ENCODE measurements at places on chromosomes 5 and 9.

- DNase-seq = no peak
These were observed 66.4 kb downstream of the CSNK1G3 start for GRCh38 chr5:123578390-123578789.

DNA sequence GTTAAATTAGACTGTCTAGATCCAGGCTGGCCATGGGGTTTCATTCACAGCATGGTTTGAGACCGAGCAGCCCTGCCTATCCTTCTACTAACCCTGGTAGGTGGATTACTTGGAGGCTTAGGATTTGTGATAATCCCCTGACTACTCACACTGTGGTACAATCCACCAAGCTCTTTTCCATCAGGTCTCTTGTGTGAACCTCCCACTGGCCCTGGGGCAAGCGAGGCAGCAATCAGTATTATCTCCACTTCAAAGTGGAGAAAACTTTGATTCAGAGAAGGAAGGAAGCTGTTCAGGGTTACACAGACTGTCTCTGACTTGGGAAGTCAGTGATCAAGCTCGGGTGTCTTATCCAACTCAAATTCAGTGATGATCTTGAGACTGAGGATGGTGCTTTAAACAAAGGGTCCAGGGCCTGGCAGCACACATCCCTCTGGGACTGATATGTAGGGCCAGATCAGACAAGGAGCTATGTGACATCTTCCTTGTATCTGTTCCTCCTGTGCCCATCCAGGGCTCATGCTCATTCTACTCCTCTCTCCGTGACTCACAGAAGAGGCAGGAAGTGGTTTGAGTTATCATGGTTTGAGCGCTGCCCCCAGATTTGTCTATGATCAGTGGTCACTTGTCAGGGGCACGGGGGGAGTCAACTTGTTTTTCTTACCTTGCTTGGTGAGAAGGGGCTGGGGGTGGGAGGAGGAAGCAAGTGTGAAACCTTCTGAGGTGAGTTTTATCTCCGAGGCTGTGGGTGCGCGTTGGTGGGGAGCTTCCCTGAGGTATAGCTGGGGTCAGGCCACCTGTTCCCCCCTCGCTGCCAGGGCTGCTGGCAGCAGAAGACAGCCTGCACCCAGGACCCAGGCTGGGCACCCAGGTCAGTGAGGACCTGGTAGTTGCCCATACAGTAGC lies 48.6 kb downstream of the RGS3 start:
- no peak for DNase-seq

GRCh38 chr5:140927228-140927573 lies 1.1 kb downstream of the PCDHAC1 start:
- no peak for DNase-seq

DNA sequence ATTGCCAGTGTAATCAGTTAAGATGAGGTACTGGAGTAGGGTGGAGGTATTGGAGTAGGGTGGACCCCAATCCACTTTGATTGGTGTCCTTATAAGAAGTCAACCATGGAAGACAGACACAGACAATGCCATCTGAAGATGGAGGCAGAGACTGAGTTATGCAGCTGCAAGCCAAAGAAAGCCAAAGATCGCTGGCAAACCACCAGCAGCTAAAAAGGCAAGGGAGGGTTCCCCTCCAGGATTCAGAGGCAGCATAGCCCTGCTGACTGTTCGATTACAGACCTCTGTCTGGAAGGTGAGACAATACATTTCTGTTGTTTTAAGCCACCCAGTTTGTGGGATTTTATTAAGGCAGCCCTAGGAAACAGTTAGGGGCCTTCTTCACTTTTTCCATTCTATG lies 30.5 kb upstream of the CKMT2 start:
- no peak for DNase-seq

- DNase-seq = no peak
These were observed 4.3 kb downstream of the LCP2 start for GRCh38 chr5:170293273-170293672.

- no peak for DNase-seq
These were observed 280.0 kb downstream of the DENND1A start for GRCh38 chr9:123649909-123650308.

- no peak for DNase-seq
These were observed 5.7 kb downstream of the MAMDC4 start for GRCh38 chr9:136857581-136858412.

- DNase-seq = no peak
These were observed 15.0 kb upstream of the HSPB3 start for GRCh38 chr5:54440456-54440893.

DNA sequence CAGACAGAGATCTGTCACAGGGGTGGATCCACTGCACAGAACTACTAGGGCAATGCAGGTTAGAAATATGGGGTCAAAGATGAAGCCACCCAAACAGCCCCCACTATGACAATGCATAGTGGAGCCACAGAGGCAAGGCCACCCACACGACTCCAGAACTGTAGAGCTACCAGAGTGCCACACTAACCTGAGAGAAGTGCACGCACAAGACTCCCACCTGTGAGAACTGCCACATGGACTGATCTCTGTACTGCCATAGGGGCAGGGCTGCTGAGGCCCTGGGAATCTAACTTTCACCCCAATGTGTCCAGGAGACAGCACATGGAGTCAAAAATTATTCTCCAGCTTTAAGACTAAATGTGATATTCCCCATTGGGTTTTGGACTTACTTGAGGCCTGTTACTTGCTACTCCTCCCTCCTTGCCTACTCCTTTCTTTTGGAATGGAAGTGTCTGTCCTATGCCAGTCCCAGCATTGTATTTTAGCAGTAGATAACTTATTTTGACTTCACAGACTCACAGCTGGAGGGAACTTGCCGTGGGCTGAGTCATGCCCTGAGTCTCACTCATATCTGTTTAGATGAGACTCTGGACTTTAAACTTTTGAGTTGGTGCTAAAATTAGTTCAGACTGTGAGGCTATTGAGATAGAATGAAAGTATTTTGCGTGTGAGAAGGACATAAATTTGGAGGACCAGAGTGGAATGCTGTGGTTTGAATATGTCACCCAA lies 853.3 kb downstream of the MAT2B start:
- no peak for DNase-seq

DNA sequence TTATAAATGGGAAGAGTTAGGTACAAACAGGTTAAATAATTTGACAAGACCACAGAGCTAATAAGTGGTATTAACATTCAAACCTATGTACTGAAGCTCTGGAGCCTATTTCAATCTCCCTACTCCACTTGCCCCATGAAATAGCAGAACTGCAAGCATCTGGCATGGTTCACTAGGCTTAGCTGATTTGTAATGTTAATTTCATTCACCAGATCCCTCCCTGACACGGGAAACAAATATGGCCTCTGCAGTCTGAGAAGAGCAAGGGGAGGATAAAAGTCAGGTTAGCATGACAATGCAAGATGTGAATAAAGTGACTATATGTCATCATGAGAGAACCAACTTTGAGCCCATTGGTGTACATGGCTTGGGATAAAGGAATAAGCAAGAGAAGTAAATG lies 428.8 kb downstream of the BRINP1 start:
- DNase-seq = no peak

- no peak for DNase-seq
These were observed 153.4 kb upstream of the ADRA1B start for GRCh38 chr5:159762921-159763320.
